ENCODE measurements at places on chromosomes 1 and 21. TPM values are rescaled to one million over a fixed set of nuclear protein-coding genes. Genes with fewer than 3 reads are reported as not detected.

USH2A gene
- not detected for total RNA-seq

SSR2 gene
- total RNA-seq, result 179 TPM

CFHR4 gene
- not detected for total RNA-seq

S100A10 gene
- 650 TPM for total RNA-seq

- DNase-seq, result no peak
Measured at GRCh38 chr1:53069265-53069662, 7.3 kb downstream of the PODN start.

GRCh38 chr1:245041058-245041698, 113.6 kb upstream of the KIF26B start:
- no peak for DNase-seq

DNA sequence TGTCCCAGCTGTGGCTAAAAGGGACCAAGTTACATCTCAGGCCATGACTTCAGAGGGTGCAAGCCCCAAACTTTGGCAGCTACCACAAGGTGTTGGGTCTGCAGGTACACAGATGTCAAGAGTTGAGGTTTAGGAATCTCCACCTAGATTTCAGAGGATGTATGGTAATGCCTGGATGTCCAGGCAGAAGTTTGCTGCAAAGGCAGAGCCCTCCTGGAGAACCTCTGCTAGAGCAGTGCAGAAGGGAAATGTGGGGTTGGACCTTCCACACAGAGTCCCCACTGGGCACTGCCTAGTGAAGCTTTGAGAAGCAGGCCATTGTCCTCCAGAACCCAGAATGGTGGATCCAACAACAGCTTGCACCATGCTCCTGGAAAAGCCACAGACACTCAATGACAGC, 10.1 kb upstream of the PHGDH start:
- no peak for DNase-seq
